Endothelial cell of umbilical vein (primary cell): ENCODE measurements at places on chromosomes 12 and 14. TPM values are rescaled to one million over a fixed set of nuclear protein-coding genes. Genes with fewer than 3 reads are reported as not detected.

RNASE7 gene
- polyA plus RNA-seq: not detected in 2 replicates

C1QL4 gene
- polyA plus RNA-seq: not detected in 2 replicates

YLPM1 gene
- polyA plus RNA-seq: 11.4 and 14.9 TPM in 2 replicates

CIROP gene
- not detected in 2 replicates for polyA plus RNA-seq

DGKA gene
- 48.6 and 53.2 TPM in 2 replicates for polyA plus RNA-seq

IL23A gene
- 0.12 TPM in 1 of 2 replicates, not detected in the other for polyA plus RNA-seq

TAC3 gene
- polyA plus RNA-seq: not detected in 2 replicates

PLA2G1B gene
- polyA plus RNA-seq: not detected in 2 replicates

ARHGAP9 gene
- polyA plus RNA-seq: 0.25 and 0.35 TPM in 2 replicates

IL22 gene
- polyA plus RNA-seq: not detected in 2 replicates

GALNT16 gene
- polyA plus RNA-seq: 0.39 and 0.51 TPM in 2 replicates

POU6F1 gene
- polyA plus RNA-seq: 5.4 and 6.4 TPM in 2 replicates

GARIN6 gene
- polyA plus RNA-seq: not detected in 2 replicates

TMEM63C gene
- not detected in 2 replicates for polyA plus RNA-seq

AICDA gene
- polyA plus RNA-seq: not detected in 2 replicates

GLT8D2 gene
- polyA plus RNA-seq: 2.4 and 2.6 TPM in 2 replicates

SDSL gene
- 15.5 and 16.9 TPM in 2 replicates for polyA plus RNA-seq

PRH2 gene
- 0.21 TPM in 1 of 2 replicates, not detected in the other for polyA plus RNA-seq

KRT79 gene
- polyA plus RNA-seq: not detected in 2 replicates

MYH6 gene
- polyA plus RNA-seq: not detected in 2 replicates

MEG3 gene
- 378 and 436 TPM in 2 replicates for polyA plus RNA-seq
